Diencephalon (tissue), 1 donor: ENCODE measurements at places on chromosomes 12 and 14. TPM values are rescaled to one million over a fixed set of nuclear protein-coding genes. Genes with fewer than 3 reads are reported as not detected.

The PGF gene
- 2.8 TPM for total RNA-seq

The EPYC gene
- total RNA-seq: not detected

The RNASE2 gene
- 0.92 TPM for total RNA-seq

The OR6C70 gene
- not detected for total RNA-seq

The LRRIQ1 gene
- total RNA-seq: 25.1 TPM

The DICER1 gene
- 160 TPM for total RNA-seq

The TIMM9 gene
- total RNA-seq: 25.1 TPM

The MSI1 gene
- 10.1 TPM for total RNA-seq

The CFAP251 gene
- 12.9 TPM for total RNA-seq

The ASPG gene
- total RNA-seq: 0.46 TPM

The DEPDC4 gene
- 2.8 TPM for total RNA-seq

The PARPBP gene
- total RNA-seq: 9.0 TPM

The MDGA2 gene
- total RNA-seq: 84.4 TPM

The KRT71 gene
- total RNA-seq: not detected

The NELL2 gene
- 462 TPM for total RNA-seq

The PCBP2 gene
- 246 TPM for total RNA-seq

The EML5 gene
- 45.4 TPM for total RNA-seq

The LRTM2 gene
- 11.3 TPM for total RNA-seq

The RIMBP2 gene
- 32.8 TPM for total RNA-seq

The KLRC1 gene
- total RNA-seq: not detected

The KCNJ8 gene
- total RNA-seq: 7.2 TPM

The PIWIL1 gene
- 0.23 TPM for total RNA-seq

The SERPINA9 gene
- not detected for total RNA-seq

The CLEC4D gene
- not detected for total RNA-seq

The OR4E2 gene
- not detected for total RNA-seq

The UNC79 gene
- 41.3 TPM for total RNA-seq

The PRB2 gene
- not detected for total RNA-seq

The DNAI7 gene
- total RNA-seq: 12.0 TPM

The ANKS1B gene
- total RNA-seq: 298 TPM

The ELK3 gene
- total RNA-seq: 5.5 TPM

The SDR9C7 gene
- 0.23 TPM for total RNA-seq

The INSM2 gene
- 2.3 TPM for total RNA-seq

The NGB gene
- total RNA-seq: 17.8 TPM

The C12orf60 gene
- total RNA-seq: 3.7 TPM

The RNF212B gene
- not detected for total RNA-seq

The HOTAIR gene
- total RNA-seq: not detected

The TAS2R10 gene
- total RNA-seq: 3.7 TPM

The HOXC6 gene
- total RNA-seq: not detected

The RNASE1 gene
- 13.1 TPM for total RNA-seq

The RNASE3 gene
- not detected for total RNA-seq

The PCED1B gene
- total RNA-seq: 0.46 TPM

The ENDOU gene
- not detected for total RNA-seq

The PLEKHA5 gene
- 80.0 TPM for total RNA-seq

The HOXC12 gene
- total RNA-seq: not detected

The PRB3 gene
- total RNA-seq: not detected

The E2F7 gene
- total RNA-seq: 2.3 TPM

The MYO1H gene
- total RNA-seq: 1.4 TPM

The C12orf42 gene
- total RNA-seq: 0.92 TPM
